T47D (cell line): ENCODE measurements at places on chromosomes 5 and 9.

DNA sequence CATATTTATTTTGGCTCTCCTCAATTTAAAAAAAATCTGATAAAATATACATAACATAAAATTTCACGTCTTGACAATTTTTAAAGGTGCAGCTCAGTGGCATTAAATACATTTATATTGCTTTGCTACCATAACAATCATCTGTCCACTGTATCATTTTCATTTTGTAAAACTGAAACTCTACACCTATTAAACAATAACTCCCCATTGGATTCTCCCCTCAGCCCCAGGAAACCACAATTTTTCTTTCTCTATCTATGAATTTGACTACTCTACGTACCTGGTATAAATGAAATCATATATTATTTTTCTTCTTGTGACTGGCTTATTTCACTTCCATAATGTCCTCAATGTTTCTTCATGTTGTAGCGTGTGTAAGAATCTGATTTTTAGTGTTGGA, 563.5 kb downstream of the PRR16 start:
- DNase-seq = no peak

DNA sequence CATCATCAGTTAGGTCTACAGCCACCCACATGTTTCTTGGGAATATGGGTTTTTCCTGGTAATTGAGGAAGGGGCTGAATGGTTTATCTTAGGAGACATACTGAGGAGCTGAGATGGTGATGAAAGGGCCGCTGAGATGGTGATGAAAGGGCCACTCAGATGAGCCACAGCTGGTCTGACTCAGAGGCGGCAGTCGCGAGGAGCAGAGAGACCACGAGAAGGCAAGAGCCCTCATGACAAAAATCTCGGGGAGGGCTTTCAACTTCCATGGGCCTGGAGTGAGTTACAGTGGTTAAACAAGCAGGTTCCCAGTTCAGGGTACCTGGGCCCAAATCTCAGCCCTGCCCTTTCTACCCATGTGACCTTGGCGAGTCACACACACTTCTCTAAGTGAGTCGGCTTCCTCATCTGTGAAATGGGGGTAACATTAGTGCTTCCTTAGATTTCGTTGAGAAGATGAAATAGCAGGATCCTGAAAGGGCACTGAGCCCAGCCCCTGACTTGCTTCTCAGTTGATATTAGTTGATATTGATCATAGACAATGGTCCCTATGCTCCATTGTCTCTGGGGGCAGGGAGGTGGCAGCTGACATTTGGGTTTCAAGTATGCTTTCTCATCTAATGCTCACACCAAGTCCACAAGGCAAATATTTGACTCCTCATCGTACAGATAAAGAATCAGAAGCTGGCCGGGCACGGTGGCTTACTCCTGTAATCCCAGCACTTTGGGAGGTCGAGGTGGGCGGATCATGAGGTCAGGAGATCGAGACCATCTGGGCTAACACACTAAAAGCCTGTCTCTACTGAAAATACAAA, 169.5 kb downstream of the RGS3 start:
- no peak for DNase-seq

GRCh38 chr5:7169240-7169878, 226.6 kb upstream of the ADCY2 start:
- no peak for DNase-seq

DNA sequence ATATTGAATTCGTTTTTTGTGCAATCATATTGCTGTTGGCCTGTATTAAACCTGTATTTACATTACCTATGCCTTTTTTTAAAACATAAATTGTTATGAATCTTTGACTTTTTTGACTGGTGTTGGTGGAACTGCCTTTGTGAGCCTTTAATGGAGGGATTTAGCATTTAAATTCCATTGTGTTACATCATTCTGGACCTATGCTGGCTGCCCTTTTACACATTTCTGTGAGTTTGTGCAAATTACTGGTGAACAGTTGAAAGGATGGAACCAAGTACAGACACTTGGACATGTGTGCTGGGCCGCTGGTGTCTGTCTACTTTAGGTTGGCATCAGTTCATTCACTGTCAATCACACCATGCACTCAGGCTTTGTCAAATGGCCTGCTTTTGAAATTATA, 3.4 kb downstream of the SNX18 start:
- DNase-seq = no peak

DNA sequence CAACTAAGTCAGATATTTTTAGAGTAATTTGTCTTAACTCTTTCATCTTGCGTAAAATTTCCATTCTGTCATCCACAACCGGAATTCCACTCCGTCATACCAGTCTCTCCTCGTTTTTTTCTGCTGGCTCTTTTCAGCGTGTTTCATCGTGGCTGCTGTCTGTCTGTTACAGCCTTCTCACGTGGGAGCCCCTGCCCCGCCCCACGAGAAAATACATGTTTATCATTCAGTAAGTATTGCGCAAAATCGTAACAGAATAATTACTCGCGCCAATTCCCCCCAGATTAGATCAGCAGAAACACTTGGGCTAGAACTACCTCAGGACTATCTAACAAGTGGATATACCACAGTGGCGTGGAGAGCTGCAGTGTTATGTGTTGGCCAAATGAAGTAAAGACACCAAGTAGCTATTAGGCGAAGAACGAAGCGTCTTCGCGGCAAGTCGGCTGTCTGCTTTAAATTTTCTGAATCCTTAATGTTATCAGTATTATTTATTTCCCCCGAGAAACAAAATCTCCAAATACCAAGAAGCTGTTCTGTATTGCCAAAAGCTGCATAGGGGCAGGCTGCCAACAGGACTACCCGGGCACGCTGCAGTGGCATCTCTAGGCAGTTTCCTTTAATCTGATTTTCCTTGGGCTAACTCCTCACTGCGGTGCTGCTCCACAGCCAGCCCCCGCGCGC, 566 bp upstream of the FOCAD start:
- peak; percentile 2 for DNase-seq

GRCh38 chr9:123617952-123618678, 262.1 kb downstream of the CRB2 start:
- no peak for DNase-seq

- no peak for DNase-seq
Measured at GRCh38 chr5:106116682-106117081, 1554.1 kb downstream of the EFNA5 start.

DNA sequence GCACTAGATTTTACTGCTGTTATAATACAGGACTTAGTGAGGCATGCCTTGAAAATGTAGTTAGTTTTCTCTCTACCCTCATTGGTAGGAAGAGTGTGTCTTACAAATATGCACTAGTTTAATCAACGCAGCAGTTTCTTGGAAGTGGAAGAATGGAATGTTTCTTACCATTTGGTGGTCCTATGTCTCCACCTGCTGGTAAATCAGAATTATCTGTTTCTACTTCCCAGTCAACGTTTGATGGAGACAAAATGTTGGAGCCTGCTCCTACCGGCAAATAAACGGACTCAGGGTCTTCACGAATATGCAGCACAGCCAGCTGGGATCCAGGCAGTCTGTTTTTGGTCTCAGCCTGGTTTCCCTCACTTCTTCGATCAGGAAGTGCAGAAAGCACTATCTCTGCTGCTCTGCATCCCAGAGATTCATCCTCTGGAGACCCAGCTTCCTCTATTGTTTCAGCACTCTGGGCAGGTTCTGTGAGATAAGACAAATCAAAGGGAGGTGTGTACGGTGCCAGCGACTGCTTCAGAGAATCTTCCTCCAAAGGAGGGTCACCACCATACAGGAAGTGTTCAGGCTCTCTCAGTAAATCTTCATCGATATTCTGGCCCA, 59.5 kb upstream of the PCA3 start:
- peak; percentile 72 for DNase-seq

DNA sequence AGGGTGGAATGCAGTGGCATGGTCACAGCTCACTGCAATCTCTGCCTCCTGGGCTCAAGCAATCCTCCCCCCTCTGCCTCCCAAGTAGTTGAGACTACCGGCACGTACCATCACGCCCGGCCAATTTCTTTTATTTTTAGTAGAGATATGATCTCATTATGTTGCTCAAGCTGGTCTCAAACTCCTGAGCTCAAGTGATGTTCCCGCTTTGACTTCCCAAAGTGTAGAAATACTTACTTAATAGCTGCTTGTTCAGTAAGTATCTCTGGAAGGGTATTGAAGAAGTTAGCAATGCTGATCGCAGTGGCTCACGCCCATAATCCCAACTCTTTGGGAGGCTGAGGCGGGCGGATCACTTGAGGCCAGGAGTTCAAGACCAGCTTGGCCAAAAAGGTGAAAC, 35.7 kb upstream of the PLIN2 start:
- no peak for DNase-seq

DNA sequence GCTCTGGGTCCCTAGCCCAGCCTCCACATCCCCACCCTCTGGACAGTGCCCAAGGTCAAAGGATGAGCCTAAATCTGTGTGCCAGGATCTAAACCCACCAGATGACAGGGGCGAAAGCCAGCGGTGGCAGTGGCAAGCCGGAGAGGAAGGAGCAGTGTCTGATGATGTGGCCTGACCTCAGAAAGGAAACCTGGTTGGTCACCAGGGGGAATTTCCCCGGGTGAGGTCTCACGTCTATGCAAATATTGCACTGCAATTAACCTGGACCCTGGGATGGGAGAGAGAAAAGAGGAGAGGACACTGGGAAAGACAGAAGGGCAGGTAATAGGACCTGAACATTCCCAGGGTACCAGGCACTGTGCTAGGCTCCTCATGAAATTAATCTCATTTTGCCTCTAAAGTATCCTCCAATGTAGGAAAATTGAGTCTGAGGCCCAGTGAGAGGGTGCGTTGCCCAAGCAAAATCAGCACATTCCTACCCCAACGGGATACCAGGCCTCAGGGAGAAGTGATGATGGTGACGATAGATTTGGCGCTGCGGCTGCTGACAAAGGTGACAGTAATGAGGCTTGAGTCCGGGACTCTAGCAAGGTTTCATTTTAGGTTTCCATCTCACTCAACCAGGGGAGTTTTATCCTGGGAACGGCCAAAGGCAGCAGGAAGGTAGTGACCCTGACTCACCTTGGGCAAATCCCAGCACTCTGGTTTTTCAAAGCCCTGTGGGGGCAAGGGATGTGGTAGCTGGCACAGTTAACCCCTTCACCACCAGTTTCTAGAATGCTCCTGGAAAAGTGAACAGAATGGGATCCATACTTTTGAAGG, 13.4 kb upstream of the TNIP1 start:
- no peak for DNase-seq

- DNase-seq = peak; percentile 53
Measured at GRCh38 chr5:112245656-112246055, 173.4 kb downstream of the EPB41L4A start.

DNA sequence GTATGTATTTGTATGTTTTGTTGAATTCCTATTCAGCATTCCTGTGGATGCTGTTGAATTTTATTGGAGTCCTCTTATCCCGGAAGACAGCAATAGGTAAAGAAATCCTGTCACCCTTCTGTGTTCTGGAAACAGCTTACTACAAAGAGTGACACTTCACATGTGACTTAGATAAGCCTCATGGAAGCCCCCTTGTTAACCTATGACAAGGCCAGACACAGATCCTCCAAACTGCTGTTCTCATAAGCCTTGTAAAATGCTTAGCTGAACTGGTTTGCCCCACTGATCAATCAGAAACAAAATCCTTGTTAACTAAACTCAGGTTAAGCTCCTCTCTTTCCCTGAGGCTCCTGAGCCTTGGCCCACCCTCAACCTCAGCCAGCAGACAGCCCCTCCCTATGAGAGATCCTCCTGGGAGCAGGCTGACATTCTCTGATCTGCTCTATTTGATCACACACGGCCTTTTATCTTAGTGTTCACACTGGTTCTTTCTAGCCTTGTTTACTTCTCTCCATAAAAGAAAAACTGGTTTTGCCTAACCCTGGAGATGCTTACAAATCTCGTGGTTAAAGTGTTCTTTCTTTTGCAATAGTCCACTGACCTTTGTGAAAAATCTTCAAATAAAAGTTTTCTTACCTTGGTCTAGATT, 29.4 kb upstream of the ATP6V1G1 start:
- DNase-seq = peak; percentile 35

DNA sequence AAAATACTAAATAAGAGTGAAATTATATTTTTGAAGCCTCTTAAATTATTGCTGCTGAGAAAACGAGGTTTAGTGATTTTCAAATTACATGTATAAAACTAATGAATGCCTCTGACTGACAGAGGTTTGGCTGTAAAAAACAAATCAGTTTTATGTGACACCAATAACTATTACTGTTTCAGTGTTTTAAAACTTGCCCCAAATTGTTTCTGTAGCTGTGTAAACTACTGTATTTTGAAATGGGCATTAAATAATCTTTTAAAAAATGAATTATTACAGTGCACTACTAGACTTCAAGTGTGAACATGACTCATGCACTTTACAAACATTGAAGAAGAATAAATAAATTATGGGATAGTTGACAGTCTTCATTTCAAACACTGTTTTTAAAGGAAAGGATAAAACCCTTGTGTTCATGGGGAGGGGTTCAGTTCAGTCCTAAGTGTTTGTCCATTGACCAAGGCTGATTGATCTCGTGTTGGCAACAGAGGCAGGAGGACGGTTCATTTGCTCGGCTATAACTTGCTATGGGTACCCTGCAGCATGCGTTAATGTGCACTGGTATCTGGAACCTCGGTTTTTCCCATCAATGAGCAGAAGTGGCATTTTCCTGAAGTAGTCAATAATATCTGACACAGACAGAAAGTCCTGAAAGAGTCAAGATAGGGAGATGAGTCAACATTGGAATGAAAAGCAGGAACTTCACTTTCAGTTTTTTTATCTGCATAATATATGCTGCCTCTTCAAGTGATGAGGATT, 15.6 kb downstream of the C5orf58 start:
- no peak for DNase-seq

DNA sequence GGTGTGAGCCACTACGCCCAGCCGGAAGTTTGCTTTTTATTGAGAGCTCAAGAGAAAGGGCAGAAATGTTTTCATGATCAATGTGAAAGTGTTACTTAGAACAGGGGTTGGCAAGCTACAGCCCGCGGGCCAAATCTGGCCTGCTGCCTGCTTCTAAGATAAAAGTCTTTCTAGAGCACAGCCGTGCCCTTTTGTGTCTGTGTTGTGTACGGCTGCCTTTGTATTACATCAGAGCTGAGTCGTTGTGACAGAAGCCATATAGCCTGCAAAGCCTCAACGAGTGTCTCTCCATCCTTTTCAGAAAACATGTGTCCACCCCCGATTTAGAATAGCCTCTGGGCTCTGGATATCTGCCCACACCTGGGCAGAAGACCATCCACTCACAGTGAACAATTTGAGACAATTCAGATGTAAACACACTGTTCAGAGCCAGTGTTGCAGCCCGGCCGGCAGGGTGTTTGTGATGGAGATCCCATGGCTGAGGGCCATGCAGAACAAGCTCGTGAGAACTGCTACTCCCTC, 28.8 kb downstream of the AK8 start:
- DNase-seq = no peak

DNA sequence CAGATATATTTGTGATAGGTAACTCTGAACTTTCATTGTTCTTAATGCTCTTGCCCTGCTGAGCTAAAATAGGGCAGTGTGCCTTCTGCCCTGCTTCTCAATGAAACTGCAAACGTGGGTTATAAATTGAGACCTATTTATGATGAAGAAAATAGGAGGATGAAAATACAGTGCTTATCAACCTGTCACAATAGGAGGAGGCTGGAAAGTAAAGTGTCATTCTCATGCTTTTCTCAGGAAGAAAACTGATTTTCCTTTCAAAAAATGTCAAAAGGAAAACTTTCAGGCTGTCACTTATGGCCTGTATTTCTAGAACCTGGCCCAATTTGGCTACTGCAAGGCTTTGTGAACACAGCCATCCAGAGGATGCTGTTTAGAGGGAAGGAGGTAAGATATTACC, 130.3 kb upstream of the TUSC1 start:
- DNase-seq = no peak
